ENCODE measurements at places on chromosomes 3 and 15.

GRCh38 chr3:119436977-119437376 is 26.4 kb downstream of the TMEM39A start:
- DNase-seq = no peak

GRCh38 chr3:38690185-38690584 is 40.7 kb upstream of the SCN5A start:
- DNase-seq = no peak

DNA sequence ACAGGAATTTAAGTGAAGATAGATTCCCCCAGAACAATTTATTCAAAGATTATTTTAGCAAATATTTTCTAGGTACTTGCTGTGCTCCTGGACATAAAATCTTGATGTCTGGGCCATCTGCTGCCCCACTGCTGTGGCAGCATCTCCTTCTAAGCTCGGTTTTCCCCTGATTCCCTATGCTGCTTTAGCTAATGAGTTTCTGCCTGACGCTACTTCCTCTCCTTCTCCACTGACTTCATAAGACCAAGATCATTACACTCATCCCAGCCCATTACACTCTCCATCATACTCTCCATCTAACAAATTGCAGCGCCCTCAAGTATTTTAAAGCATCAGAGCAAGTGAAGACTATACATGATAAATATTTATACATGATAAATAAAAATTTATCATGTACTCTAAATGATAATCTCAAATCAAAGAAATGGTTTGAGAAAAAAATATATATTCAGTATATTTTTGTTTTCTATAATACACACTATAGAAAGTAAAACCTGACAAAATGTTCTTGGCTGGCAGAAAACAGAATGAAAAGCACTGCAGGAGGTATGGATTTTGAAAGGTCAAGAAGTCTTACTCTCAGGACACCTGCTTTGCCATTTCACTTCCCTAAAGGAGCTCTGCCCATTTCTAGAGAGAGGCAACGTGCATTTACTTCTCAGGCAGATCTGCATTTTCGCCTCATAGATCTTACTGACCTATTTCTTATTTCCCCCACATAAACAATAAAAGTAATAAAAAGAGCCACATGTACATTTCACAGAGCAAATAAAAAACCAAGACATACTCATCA is 232.0 kb downstream of the KCNMB2 start:
- DNase-seq = no peak

- DNase-seq = no peak
Measured at GRCh38 chr15:63236272-63236671, 41.1 kb upstream of the APH1B start.

DNA sequence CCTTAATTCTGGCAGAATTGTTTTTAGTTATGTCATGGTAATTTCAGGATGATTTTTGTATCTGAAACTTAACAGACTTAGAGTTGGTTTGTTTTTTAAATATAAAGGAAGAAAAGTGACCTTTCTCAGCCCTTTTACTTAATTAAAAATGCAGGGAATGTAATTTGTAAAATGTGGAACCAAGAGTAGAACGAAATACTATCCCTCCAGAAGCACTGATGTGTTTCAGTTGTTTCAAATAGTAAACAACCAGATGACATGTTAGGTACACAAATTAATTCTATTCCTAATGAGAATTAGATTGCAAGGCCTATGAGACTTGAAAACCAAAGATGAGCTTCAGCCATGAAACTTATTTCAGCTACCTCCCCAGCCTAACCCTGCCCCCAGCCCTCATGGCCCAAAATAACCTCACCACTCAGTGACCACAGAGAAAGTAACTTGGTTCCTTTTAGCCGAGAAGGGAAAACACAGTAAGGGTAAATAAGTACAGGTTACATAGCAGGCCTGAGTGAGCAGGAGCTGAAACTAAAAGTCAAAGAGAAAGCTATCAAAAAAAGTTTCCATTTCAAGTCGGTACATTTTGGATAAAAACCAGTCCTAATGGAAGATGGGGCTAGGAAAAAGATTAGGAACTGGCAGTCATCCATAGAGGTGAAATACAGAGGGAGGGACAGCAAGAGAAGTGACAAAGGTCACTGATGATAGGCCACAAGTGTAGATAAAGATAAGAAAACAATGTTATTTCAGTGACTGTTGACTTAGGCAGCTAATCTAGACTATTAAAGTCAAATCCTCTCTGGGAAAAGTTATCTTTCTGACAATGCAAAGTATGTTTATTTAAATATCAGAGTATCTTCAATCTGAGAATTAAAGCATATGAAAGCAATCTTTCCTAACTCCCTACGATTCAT is 23.2 kb downstream of the SENP8 start:
- DNase-seq = no peak

DNA sequence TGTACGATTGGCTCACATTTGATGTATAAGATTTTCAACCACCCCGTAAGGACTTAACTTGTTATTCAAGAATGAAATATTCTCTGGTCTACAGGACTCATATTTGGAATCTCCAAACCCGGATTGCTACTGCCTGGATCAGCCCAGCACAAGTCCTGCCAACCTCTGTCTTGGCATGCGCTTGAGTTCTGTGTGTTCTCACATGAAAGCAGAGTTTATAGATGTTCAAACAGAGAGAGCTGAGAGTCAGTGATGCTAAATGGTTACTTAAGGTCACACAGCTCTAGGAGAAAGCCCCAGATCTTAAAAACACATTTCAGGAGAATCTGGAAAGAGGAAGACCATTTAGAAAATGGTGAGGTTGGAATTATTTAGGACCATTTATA is 268.0 kb upstream of the TBL1XR1 start:
- no peak for DNase-seq

- peak; percentile 25 for DNase-seq
Measured at GRCh38 chr15:40282869-40283614, at the start of gene ANKRD63. TSS of gene ANKRD63 (minus strand) at chr15:40283064. CDS start at chr15:40282586, 478 bp downstream.

DNA sequence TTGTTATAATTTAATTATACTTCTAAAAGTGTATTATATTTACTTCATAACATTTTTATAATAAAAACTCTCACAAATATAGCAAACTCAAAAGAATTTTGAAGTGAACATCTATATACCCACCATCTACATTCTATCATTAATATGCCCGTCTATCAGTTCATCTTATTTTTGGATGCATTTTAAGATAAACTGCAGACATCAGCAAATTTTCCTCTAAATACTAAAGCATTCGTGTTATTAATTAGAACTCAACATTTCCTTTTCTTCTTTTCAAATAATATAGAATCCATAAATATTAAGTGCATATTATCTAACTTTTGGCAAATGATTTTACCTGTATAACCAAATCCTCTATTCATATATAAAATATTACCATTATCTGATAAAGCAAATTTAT is 242.9 kb upstream of the BCHE start:
- DNase-seq = no peak
